Activated CD8-positive, alpha-beta T cell treated with anti-CD3 and anti-CD28 coated beads, Interleukin-2, amount 10 ng/mL, durations not matched to agents 7 days and 5 days (primary cell): ENCODE measurements at places on chromosomes 4 and X.

- DNase-seq = no peak
Measured at GRCh38 chrX:113033966-113034680, 193.5 kb upstream of the AMOT start.

DNA sequence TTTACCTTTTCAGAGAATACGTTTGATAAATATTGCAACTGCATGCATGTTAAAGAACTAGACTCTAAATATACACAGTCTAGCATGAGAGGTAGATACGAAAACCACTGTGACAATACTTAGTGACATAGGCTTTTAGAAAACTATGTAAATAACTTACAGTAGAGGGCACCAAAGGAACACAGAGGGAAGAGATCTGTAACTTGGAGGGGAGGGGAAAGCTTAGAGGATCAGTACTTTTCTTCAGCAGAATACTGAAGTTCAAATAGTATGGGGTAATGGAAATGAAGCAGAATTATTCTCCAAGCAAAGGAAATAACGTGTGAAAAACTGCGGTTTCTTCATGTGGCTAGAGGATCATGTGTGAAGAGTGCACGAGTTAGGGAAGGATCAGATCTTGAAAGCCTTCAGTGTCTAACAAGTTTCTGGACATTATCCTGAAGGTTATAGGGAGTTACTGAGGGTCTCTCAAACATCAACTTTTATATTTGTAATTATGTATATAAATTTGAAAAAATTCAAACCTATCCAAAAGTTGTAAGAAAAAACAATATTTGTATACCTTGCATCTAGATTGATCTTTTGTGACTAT is 264.3 kb downstream of the NPFFR2 start:
- no peak for DNase-seq

- no peak for DNase-seq
Measured at GRCh38 chr4:26573389-26573794, 10.5 kb upstream of the TBC1D19 start.

GRCh38 chr4:76993787-76994641 is 44.5 kb downstream of the SEPTIN11 start:
- peak; percentile 82 for DNase-seq

DNA sequence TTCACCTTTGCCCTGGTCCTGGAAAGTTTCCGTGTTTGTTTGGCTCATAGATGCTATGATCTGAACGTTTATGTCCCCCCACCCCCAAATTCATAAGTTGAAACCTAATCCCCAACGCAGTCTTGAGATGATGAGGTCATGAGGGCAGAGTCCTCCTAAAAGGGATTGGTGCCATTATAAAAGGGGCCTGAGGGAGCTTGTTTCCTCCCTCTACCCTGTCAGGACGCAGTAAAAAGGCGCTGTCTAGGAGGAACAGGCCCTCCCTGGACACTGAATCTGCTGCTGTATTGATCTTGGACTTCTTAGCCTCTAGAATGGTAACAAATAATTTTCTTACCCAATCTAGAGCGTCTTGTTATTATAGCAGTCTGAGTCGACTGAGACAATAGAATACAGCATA is 2190.6 kb upstream of the TENM3 start:
- no peak for DNase-seq

DNA sequence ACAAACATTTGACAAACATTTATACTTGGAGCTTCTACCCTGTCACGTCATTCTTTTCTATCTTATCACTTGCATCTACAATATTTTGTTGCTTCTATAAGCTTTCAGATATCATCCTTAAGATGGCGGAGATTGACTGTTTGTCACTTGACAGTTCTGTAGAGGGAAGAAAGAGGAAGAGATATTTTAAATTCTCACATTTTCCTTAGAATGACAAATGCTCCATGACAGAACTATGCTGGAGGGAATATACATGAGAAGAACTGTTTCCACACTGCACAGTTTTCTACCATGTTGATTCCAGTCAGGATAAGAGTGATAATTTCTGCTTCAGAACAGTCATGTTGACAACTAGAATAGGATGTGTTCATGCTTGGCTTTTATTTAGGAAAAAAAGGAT is 29.7 kb downstream of the FAM133A start:
- DNase-seq = no peak

DNA sequence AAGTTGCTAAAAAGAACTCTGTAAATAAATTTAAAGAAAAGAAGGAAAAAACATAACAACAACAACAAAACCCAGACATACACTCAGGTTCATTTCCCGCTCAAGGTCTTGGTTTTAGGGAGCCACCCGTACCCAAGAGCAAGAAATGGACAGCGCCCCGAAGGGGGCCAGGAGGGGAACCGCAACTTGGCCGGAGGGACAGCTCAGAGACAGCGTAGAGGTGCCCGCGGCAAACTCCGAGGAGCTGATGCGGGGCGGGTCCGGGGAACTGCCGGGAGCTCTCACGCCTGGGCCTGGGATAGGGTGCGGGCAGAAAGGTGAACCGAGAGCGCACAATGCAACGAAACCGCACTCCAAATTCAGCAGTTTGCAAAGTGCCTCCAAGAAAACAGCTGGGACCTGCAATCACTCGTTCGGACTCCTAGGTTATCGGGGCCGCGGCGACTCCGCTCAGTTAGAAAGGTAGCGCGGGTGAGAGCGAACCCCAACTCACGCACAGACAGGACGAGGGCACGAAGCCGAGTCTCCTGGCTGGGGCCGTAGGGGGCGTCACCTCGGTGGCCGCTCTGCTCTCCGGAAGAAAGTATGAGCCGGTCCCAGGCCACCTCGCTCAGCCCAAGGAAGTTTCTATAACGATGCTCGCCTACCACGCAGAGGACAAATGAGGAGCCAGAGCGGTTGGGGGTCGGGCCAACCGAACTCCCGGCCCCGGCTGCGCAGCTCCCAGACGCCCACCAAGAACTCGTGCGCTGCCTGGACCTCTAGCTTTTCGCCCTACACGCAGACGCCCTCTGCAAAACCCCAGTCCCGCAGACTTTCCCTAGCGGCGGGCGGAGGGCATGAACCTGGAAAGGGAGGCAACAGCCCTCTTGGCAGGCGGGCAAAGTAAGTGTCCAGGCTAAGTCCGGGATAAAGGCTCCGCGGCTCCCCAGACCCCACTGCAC is 1.4 kb downstream of the NDNF start:
- DNase-seq = peak; percentile 40

- DNase-seq = no peak
Measured at GRCh38 chrX:139008185-139008584, 296.7 kb upstream of the FGF13 start.

DNA sequence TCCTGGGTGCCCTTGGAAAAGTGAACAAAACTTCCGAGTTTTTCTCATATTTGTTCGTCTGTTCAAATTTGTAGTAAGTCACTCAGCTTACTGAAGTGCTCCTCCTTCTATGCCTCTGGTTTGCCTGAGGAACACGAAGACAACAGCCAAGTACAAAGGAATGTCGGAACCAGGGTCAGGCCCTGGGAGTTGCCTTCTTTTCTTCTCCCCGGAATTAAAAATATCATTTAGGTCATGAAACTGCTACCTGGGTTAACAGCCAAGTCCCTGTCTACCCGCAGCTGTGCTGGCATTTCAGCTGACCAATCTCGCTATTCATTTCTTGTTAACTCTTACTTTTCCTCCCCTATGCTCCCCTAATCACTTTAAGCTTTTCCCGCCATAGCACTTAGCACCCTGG is 137.6 kb upstream of the TEX13D start:
- DNase-seq = no peak

- DNase-seq = peak; percentile 31
Measured at GRCh38 chr4:38752372-38752940, 30.3 kb downstream of the TLR10 start.
